ENCODE measurements at places on chromosomes 12 and 14. TPM values are rescaled to one million over a fixed set of nuclear protein-coding genes. Genes with fewer than 3 reads are reported as not detected.
A peak's percentile ranks its signal among the peaks of the same experiment; 100 is the strongest.

DNA sequence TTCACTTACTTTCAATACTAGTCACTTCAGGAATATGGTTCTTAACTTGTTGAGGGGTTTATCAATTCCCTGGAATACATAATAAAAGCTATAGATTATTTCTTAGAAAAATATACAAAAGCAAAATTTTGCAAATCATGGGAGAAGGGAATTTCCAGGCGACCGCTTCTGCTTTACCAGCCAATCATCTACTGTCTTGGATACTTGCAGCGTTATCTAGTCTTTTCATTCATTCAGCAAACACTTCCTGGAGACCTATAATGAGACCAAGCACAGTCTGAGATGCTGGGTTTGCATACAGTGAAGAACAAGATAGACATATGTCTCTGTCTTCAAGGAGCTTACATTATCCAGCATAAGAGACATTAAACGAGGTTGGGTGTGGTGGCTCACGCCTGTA is 1.5 kb upstream of the MRPL42 start:
- DNase-seq = no peak

GRCh38 chr14:86346818-86347384 is 817.0 kb downstream of the FLRT2 start:
- DNase-seq = no peak

RNASE7 gene
- total RNA-seq = not detected

DNA sequence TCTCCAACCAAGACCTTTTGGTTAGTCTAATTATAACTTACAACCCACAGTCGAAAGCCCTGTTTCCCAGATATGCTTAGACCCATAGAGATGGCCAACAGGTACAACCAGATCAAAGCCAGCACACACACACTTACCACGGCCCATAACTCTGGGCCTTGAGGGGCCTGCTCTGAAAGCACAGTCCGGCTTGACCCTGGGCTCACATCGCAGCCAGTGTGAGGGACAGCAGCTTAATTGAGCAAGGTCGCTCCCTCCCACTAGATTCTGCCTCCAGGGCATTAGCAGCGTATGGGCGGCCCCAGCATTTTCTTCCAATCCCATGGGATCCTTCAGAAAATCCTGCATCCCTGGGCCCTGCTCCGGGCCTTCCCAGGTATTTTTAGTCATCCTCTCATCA is 157.4 kb upstream of the FKBP4 start:
- DNase-seq = no peak

- DNase-seq = no peak
Measured at GRCh38 chr14:103382376-103382775, 2.8 kb upstream of the MARK3 start.

IL31 gene
- not detected for total RNA-seq

DNA sequence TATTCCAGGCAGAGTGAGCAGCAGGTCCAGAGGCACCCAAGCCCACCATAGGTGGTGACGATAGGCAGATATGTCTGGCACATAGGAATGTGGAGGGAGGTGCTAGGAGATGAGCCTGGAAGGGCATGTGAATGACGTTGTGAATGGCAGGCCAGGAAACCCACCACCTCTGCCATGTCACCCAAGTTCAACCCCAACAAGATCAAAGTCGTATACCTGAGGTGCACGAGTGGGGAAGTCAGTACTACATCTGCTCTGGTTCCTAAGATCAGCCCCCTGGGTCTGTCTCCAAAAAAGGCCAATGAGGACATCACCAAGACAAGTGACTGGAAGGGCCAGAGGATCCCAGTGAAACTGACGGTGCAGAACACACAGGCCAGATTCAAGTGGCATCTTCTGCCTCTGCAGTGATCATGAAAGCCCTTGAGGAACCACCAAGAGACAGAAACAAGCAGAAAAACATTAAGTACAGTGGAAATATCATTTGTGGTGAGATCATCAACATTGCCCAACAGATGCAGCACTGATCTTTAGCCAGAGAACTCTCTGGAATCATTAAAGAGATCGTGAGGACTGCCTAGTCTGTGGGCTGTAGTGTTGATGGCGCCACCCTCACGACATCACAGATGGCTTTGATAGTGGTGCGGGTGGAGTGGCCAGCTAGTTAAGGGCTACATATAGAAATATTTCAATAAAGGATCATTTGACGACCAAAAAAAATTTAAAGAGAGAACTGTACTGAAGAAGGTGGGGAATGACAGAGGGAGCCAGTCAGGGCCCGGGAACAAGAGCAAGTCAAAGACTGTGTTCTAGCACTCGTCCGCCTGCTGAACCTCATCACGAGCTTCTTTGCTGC is 99.7 kb downstream of the ZFP36L1 start:
- DNase-seq = no peak

GRCh38 chr14:101118746-101119591 is 215.4 kb upstream of the RTL1 start:
- no peak for DNase-seq

EFS gene
- 18.9 TPM for total RNA-seq

DNA sequence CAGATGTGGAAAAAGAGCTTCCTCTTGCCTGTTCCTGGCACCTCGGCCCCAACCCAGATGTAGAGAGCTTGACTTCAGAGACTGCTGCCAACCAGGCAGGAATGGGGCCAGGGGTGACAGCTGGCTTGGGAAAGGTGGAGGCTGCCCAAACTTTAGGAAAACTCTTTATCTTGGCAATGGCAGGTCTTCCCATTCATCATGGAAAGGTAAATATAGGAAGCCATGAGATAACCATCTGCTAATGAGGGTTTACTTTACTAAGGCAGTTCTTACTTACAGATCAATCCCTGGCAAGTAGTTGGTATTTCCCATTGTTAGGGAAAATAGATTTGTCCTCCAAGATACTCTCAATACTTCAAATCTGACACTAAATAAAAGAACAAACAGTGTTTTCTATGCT is 143.1 kb upstream of the NUDT4 start:
- no peak for DNase-seq

DNA sequence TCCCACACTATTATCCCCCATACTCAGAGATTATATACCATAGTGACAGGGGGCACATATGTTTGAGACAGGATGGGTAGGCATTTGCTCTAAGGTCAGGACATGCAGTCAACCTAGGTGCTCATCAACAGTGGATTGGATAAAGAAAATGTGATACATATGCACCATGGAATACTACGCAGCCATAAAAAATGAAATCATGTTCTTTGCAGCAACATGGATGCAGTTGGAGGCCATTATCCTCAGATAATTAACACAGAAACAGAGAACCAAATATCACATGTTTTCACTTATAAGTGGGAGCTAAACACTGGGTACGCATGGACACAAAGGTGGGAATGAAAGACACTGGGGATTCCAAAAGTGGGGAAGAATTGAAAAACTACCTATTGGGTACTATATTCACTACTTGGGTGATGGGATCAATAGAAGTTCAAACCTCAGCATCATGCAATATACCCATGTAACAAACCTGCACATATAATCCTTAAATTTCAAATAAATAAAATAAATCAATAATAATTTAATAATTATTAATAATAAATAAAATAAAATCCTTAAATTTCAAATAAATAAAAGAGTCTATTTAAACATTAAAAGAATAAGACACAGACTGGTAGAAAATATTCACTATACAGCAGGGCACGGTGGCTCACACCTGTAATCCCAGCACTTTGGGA is 160.1 kb upstream of the CNOT2 start:
- DNase-seq = no peak

SLC7A7 gene
- 3.6 TPM for total RNA-seq

PUS7L gene
- total RNA-seq = 27.4 TPM

APOF gene
- total RNA-seq = not detected

CCDC184 gene
- total RNA-seq = 3.7 TPM

GRCh38 chr14:81453166-81453766 is 53.1 kb upstream of the STON2 start:
- peak; percentile 79 for DNase-seq

DNA sequence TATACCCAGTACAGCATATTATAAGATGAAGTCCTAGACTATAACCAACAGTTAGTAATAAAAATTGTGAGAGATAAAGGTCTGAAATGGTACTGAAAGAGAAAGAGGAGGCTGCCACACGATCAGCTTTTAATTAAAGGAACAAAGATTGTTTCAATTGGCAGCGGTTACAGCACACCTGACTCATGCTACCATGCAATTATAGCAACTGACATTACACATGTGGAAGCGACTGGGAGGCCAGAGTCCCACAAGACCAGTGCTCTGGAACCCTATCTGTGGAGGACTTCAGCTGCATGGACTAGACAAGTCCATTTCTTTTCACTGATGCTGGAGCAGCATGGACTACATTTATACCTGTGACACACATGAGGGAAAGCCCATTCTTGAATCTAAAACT is 55.2 kb downstream of the SEL1L start:
- DNase-seq = no peak

DNA sequence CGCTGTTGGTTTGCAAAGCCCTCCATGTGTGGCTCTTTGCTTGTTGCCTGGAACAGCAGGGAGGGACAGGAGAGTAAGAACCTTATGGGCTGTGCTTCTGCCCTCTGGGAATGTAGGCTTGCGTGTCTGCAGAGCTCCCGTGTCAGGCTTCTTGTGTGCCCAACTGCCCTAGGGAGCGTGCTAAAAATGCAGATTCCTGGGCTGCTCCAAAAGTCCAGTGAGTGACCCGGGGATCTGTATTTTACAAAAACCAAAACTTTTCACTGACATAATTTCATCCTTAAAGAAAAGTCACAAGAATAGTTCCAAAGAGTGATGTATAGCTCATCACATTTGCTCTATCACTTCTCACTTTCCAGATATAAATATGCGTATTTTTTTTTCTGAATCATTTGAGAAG is 34.8 kb upstream of the CCDC63 start:
- no peak for DNase-seq

DNA sequence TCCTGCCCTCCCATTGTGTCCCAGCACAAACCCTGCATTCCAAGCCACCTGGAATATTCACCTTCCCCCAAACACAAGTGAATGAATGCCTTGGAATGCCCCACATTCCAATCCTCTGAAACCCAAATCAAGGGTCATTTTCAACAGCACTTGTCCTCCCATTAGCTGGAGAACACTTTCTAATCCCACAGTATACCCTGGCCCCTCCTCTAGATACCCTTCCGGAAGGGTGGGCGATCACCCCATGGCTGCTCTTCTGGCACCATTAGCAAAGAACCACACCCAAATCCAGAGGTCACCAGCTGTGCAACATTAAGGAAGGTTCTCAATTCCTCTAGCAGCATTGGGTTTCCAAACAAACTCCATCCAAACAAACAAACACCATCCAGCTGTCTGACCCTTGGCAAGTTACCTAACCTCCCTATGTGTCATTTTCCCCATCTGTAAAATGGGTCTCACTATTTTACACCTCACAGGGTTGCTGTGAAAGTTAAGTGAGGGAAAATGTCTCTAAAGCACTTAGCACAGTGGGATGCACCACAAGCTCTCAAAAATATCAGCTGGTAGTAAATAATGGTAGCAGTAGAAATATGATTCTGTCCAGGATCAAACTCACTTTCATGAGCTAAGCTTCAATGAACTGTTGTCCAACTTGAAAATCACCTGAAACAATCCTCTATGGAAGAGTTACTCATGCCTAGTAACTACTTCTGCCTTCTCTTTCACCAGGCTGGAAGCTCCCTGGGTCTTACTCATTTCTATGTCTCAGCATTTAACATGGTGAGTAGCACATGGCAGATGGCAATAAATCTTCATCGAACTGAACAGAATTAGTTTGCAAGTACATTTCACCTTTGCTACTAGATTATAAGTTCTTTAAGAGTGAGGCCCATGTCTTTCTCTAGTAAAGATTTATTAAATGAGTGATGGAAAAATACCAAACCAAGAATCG is 5.3 kb downstream of the NUAK1 start:
- peak; percentile 92 for DNase-seq

HRK gene
- total RNA-seq = 1.0 TPM

- no peak for DNase-seq
Measured at GRCh38 chr12:113911971-113912759, 54.0 kb downstream of the RBM19 start.
